M059J (cell line): ENCODE measurements at places on chromosomes 2 and 18. TPM values are rescaled to one million over a fixed set of nuclear protein-coding genes. Genes with fewer than 3 reads are reported as not detected.

DNA sequence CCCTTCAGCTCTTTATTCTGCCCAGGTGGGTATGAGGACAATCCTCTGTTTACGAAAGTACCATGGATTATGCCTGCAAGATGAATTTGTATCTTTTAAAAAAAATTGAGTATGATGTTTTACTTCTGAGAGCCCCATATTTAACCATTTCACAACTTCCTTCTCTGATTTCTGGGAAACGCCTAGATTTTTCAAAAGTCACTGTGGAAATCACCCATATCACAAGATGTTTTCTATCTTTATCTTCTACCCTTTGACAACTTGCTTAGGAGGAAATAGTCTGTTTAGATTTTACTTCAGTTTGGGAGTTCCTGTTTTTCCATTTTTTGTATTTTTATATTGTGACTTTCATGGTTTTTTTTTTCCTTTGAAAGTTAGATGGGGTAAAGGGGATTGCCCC, 53.0 kb downstream of the ICOS start:
- DNase-seq, result no peak

DNA sequence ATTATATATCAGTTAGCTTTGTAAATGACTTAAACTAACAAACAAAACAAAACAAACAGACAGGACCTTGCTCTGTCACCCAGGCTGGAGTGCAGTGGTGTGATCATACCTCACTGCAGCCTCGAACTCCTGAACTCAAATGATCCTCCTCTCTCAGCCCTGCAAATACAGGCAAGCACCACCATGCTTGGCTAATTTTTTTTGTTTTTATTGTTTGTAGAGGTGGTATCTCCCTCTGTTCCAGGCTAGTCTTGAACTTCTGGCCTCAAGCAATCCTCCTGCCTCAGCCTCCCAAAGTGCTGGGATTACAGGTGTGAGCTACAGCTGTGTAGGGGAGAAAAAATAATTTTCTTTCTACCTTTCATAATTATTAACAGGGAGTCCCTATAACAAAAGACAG, 33.8 kb upstream of the PPM1B start:
- no peak for DNase-seq

DNA sequence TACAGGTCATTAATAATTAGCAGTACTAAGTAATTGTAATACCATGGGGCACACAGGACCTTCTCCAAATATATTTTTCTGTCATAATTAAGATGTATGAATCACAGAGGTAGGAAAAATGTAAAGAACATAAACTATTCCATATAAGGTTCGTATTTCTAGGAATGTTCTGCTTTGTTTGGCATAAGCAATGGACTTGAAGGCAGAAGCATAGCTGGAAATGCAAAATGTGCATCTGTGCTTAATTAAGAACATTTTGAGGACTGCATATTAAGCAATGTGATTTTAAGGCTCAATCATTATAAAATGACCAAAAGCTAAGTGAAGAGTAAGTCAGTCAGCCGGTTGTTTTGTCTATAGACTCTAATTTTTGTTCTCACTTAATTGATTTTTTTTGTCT, 123.2 kb downstream of the RBM43 start:
- no peak for DNase-seq

DNA sequence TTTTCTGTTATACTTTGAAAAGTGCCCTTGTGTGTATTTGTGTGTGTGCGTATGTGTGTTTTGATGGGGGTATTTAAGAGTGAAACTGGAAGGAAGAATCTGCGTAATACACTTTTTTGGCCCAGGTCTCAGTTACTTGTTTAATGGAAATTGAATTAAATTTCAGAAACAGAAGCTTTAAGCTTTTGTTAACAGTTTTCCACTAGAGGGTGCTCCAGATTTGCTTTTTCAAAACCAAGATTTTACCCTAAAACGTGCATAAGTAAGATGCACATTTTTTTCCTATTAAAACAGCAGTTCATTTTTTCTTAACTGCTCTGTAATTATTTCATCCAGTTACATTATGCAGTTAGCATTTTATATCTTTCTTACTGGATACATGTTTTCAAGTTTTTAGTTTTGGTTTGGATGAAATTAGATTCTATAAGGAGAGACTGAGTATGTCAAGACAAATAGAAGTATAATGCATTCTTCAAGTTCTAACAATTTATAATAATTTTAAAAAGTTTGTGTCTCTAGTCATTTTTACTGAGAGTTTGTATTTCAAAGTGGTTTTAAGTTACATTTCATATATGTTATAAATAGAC, 97.2 kb downstream of the PIK3C3 start:
- DNase-seq, result peak; percentile 17

The ALLC gene
- total RNA-seq, result not detected in 2 replicates

The RBM44 gene
- total RNA-seq, result 0.02 TPM in 1 of 2 replicates, not detected in the other

GRCh38 chr2:29632018-29632417, 289.4 kb downstream of the ALK start:
- peak; percentile 85 for DNase-seq

DNA sequence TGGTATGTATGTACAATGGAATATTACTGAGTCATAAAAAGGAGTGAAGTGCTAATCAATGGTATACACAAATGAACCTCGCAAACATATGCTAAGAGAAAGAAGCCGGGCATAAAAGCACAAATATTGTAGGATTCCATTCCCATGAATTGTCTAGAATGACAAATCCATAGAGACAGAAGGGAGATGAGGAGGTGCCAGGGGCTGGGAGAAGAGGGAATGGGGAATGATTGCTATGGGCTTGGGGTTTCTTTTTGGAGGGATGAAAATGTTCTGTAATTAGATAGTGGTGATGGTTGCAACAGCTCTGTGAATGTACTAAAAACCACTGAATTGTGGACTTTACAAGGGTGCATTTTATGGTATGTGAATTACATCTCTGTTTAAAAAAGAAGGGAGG, 73.5 kb downstream of the GLI2 start:
- no peak for DNase-seq
